ENCODE measurements at places on chromosomes 7 and 10.

DNA sequence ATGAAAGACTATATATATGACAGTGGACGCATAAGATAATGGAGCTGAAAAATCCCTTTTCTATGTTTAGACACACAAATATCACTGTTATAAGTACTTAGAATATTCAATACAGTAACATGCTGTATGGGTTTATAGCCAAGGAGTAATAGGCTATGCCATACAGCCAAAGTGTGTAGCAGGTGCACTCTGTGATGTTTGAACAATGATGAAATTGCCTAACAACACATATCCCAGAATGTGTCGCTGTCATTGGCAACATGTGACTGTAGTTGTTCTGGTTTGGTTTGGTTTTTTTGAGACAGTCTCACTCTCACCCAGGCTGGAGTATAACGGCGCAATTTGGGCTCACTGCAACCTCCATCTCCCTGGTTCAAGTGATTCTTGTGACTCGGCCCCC is 26.1 kb downstream of the NOM1 start:
- no peak for DNase-seq

DNA sequence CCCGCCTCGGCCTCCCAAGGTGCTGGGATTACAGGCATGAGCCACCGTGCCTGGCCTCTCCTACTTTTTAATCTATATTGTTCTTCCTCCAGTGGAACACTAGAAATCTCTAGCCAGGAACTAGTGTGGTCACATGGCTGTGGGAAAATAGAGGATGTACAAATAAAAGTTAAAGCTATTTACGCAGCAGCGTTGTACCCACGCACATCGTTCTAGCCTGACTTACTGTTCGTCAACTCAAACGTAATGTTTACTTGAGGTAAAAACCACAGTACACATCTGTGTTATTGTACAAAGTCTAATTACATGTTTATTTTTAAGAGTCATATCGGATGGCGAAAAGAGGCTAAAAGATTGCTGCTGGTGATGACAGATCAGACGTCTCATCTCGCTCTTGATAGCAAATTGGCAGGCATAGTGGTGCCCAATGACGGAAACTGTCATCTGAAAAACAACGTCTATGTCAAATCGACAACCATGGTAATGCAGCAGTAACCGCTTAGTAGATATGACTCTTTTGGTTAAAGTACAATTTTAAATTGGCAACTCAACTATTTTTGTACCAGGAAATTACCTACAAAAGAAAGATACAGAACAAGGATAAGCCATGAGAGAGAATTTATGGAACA is 50.8 kb downstream of the ITGB8 start:
- DNase-seq: no peak

GRCh38 chr10:1560535-1561192 is 176.7 kb downstream of the ADARB2 start:
- DNase-seq: no peak

DNA sequence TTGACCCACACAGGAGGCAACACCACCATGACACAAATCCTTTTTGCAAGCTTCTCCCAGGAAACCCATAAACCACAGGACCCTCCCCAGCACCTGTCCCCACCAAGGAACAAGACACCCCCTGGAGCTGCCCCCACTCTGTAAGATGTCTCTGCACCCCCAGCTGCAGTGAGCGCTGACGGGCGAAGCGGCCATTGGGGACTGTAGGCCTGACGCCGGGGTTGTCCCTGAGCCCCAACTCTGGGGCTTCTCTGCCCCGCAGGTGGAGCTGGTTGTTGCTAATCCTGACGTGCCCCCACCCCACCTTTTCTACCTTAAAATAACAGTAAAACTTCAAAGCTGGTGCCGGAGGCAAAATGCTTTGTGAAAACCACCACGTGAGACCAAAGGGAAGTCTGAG is 94.7 kb upstream of the PPP2R2D start:
- no peak for DNase-seq

GRCh38 chr7:27174874-27175625 is 930 bp upstream of the HOXA10 start:
- no peak for DNase-seq

GRCh38 chr7:120985130-120985758 is 3.3 kb upstream of the CPED1 start:
- DNase-seq: no peak

DNA sequence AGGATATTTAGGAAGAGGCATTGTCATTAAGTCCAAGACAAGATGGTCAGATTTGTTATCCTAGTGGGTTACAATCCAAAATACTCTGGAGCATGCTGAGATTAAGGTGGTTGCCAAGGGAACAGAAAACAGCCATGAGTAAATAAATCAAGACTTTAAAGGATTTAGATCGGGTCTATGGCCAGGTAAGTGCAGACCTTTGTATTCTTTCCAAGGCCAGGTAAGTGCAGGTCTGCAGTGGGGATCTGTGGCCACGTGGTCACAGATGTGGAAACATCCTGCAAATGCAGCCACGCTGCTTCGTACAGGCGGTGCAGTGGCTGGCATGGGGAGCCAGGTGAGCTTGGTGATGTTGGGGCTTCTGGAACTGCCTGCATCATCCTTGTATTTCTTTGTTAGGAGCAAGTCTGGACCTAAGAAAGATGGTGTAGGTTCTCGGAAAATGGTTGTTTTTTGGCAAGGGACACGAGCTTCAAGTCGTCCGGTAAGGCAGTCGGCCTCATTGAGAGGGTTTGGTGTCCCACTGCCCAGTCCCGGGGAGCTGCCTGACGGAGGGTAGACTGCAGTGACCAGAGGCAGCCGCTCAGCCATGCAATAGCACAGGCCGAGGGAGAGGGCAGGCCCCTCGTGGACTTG is 21.8 kb downstream of the ZNF775 start:
- no peak for DNase-seq

DNA sequence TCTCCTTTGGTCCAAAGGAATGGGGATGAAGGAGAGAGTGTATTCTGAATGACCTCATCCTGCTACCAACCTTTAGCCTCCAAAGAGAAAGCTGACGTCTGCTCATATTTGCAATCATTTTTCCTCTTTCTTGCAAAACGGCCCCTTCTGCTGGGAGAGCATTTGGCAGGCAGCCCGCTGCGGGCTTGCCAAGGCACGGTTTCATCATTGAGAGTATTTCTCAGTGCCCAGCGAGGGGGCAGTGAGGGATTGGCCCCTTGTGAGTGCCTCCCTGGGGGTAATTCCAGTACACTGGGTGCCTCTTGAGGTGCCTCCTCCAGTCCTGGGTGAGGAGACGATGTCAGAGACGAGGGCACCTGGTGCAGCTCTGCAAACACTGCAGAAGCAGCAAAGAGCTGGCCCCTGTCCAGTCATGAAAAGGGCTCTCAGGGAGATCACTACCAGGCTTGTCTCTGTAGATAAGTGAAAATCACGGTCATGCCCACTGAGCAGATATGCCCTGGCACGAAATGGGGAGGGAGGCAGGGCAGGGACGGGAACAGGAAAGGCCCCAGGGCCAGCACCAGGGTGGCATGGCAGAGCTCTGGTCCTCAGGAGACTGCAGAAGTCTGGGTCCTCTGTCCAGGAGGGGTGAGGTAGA is 48.7 kb upstream of the SHH start:
- DNase-seq: no peak

- peak; percentile 33 for DNase-seq
Measured at GRCh38 chr10:70459061-70459773, 17.7 kb upstream of the NODAL start.

DNA sequence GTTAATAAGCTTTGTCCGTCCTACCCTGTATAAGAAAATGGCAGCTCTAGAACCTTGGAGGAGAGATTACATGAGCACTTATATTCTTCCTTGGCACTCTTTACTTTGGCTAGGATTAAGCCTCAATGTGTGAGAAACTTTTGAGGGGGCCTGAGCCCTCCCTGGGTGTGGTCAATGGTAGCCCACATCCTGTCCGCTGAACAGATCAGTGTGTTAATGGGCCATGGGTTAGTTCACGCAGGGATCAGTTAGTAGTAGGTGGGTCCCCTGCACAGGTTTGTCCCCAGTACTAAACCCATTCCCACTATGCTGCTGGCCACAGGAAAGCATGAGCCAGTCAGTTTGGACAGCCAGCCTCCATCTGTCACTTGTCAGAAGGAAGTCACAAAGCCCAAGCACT is 20.2 kb upstream of the IKZF1 start:
- DNase-seq: no peak

DNA sequence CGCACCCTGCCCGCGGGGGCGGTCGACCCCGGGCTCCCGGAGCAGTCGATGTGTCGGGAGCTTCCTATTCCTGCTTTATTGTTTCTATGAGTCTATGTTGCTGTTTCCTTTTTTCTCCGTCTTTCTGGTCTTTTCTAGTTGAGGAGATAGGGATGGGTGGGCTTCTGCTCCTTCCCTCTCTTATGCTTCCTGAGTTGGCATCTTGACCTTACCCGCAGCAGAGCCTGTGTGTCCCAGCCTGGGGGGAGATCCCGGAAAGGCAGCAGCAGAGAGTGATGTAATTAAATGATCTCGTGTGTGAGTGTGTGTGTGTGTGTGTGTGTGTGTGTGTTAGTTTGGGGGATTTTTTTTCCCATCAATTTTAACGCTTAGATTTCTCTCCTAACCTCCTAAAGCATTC is 486 bp upstream of the SORCS1 start:
- DNase-seq: peak; percentile 22

DNA sequence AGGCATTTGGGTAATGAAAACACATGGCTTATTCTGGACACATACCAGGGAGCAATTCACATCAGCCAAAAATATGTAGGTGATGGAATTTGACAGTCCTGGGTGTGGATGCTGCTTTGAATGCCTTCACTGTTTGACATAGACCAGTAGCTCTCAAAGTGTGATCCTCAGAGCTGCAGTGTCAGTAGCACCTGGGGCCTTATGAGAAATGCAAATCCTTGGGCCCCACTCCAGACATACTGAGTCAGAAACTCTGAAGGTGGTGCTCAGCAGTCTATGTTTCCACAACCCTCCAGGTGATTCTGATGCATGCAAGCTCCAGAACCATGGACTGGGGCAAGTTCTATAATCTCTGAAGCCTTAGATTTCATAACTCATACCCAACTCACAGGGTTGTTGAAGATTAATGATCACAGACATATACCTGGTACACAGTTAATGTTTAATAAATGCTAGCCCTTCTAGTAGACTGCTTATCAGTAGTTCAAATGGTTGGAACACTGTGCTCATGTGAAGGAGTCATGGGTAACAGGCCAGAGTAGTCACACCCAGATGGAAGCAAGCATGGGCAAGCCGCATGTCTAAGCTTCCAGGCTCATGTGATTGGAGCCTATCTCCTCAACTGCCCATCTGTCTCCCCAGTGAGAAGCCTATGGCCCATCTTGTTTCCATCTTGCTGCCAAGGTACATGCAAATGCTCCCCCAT is 715.7 kb downstream of the GRID1 start:
- DNase-seq: no peak

DNA sequence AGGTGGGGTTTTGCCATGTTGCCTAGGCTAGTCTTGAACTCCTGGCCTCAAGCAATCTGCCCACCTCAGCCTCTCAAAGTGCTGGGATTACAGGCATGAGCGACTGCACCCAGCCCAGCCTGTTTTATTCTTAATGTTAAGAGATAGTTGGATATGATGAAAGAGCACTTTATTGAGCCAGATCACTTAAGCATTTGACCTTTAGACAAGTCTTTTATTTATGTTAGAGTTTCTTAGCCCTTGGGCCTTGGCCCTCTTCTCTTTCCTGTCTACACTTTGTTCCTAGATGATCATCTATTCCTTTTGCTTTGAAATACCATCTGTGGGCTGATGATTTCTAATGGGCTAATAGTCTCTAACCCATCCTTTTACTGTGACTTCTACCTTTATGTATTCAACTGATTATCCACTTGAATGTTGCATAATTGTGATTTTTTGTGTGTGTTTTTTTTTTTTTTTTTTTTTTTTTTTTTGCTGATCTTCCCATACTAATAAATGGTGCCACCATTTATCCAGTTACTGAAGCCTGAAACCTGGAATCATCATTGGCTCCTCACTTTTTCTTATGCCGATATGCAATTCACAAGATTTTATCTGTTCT is 34.8 kb downstream of the BTRC start:
- no peak for DNase-seq

- no peak for DNase-seq
Measured at GRCh38 chr7:68185631-68186456, 1189.2 kb downstream of the TYW1 start.

- DNase-seq: no peak
Measured at GRCh38 chr7:151541709-151542499, 22.2 kb upstream of the RHEB start.
